ENCODE measurements at places on chromosomes 7 and 10.

GRCh38 chr7:151796091-151796870, 80.6 kb downstream of the PRKAG2 start:
- DNase-seq, result no peak

DNA sequence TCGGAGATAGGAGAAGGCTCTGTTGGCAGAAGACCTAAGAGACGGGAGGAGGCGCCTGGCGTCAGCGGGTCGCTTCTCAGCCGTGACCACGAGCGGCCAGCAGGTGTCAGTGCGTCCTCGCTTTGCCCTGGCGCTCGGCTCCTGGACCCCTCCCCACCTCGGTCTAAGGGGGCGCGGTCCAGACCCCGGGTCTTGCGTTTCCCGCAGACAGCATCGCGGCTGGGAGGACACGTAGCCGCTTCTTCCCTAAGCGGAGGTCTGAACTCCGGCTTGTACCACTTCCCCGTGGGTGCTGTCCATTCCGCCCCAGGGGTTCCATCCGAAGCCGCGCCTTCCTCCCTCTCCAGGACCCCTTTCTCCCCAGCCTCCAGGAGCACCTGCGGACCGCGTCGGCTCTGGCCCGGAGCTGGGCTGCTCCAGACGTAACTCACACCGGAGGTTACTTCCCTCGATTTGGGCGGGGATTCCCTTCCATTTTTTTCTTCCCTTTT, 593 bp upstream of the ADRA2A start:
- DNase-seq, result no peak

- DNase-seq, result no peak
Measured at GRCh38 chr7:115976651-115977050, 53.9 kb downstream of the TFEC start.

DNA sequence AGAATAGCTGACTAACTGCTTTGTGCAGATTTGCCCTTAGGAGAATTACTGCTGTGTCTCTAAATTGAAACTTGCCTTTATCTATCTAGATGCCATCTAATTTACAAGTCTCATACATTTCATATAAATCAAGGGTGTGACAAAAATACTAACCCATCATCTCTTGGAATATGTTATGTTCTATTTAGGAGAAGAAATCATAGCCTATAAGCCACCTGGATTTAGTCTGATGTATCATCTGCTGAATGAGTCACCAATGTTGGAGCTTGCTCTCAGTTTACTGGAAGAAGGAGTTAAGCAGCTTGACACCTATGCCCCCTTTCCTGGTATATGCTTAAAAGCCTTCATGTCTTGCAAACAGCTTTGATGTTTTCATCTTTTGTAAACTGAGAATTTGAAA, 43.5 kb downstream of the NUP205 start:
- no peak for DNase-seq

DNA sequence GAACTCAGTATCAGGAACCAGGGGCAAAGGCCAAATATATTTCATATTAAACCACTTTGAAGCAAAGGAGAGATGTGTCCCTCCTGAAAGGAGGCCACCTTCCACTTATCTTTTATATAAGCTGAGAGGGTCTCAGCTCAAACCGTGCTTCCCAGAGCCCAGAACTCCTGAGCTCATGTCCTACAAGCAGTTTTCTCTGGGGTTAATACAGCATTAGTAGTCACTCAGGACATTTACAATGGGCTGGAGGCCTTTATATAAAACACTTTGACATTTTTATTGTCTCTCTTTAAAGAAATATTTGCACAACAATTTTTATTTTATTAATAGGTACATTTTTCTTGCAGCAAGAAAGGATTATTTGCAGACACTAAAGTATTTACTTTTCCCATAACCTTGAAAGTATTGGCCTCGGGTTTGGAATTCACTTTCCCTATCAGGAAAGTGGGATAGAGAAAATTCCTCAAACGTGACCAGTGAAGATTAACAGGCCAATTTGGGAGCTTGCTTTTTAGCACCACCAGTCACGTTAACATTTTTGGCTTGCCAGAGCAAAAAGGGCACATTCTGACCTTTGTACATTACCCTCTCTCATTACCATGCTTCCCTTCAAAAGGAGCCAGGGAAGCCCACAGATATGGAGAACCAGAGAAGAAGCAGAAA, 464.9 kb upstream of the NRP1 start:
- no peak for DNase-seq
